ENCODE measurements at places on chromosomes 11 and 22.

GRCh38 chr11:99585606-99586005 lies 564.9 kb downstream of the CNTN5 start:
- H3K4me1 ChIP-seq = no peaks in the 10 kb centered on the region
- no peaks in the 10 kb centered on the region for H3K27me3 ChIP-seq
- DNase-seq = no peak
- no peaks in the 10 kb centered on the region for H3K36me3 ChIP-seq
- no peak overlapping the region for H3K27ac ChIP-seq
- no peak overlapping the region for H3K4me3 ChIP-seq

- no peak overlapping the region for H3K4me3 ChIP-seq
- H3K36me3 ChIP-seq = no peaks in the 10 kb centered on the region
- H3K4me1 ChIP-seq = peaks cover 32% of the 10 kb centered on the region
Measured at GRCh38 chr22:26642465-26643417, 14.6 kb upstream of the MIAT start.

DNA sequence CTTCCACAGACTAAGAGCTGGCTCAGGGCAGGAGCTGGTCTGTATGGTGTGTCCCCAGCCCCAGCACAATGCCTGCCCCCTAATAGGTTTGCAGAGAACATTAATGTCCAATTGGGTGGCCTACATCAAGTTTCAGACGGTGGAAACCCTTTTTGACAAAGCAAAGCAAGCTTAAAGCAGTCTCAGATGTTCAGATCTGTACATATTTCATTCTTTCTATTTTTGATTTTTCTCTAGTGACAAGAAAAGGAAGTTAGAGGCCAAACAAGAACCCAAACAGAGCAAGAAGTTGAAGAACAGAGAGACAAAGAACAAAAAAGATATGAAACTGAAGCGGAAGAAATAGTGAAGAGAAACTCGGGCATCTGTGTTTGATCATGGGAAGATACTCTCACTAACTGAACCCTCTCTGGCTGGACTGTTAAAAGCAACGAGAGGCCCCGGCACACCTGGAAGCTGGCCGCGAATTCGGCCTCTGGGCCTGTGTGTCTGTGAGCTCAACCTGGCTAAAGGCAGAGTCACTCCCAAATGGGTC lies 40.5 kb downstream of the NAT10 start:
- no peaks in the 10 kb centered on the region for H3K4me1 ChIP-seq
- H3K4me3 ChIP-seq = no peak overlapping the region
- no peak for DNase-seq
- peaks cover 28% of the 10 kb centered on the region for H3K36me3 ChIP-seq

- H3K4me1 ChIP-seq = no peaks in the 10 kb centered on the region
- no peak overlapping the region for H3K27ac ChIP-seq
- DNase-seq = no peak
- H3K27me3 ChIP-seq = no peaks in the 10 kb centered on the region
Measured at GRCh38 chr11:13885083-13885482, 77.4 kb upstream of the SPON1 start.

DNA sequence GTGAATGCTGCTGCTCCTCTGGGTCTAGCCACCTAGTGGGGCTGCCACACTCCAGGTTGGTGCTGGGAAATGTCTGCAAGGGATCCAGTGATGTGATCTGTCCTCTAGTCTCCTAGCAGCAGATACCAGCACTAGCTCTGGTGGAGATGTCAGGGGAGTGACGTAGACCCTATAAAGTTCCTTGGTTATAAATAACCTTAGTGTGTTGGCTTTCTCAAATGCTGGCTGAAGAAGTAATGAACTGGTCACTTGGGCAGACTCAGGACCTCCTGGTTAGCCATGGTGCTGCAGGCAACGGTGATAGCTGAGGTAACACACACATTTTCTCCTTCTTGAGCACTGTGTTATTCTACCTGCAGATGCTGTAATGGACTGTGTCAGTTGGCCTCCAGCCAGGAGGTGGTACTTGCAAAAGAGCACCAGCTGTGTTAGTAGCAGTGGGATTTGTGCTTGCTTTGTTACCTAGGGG lies 35.5 kb downstream of the BBOX1 start:
- no peak overlapping the region for H3K27ac ChIP-seq
- no peak overlapping the region for H3K4me3 ChIP-seq
- no peaks in the 10 kb centered on the region for H3K27me3 ChIP-seq
- DNase-seq = no peak
- H3K36me3 ChIP-seq = no peaks in the 10 kb centered on the region
